Activated B cell treated with CpG ODN at 0.5 μM for 24 hours (primary cell): ENCODE measurements at places on chromosomes 12 and 14. TPM values are rescaled to one million over a fixed set of nuclear protein-coding genes. Genes with fewer than 3 reads are reported as not detected.

PARPBP gene
- total RNA-seq: 4.6 and 5.0 TPM in 2 replicates

PZP gene
- total RNA-seq: not detected in 2 replicates

PTPRR gene
- total RNA-seq: not detected in 2 replicates

OGFOD2 gene
- total RNA-seq: 21.7 and 22.8 TPM in 2 replicates

PLA2G1B gene
- not detected in 2 replicates for total RNA-seq

KRT73 gene
- not detected in 2 replicates for total RNA-seq

SLC8B1 gene
- 14.3 and 22.4 TPM in 2 replicates for total RNA-seq

DIO2 gene
- total RNA-seq: not detected in 2 replicates

CCDC197 gene
- not detected in 2 replicates for total RNA-seq

IFNG-AS1 gene
- total RNA-seq: 2.0 and 3.2 TPM in 2 replicates

PRPH gene
- total RNA-seq: not detected in 2 replicates

MED6 gene
- 50.5 and 57.0 TPM in 2 replicates for total RNA-seq

EIF2S1 gene
- total RNA-seq: 84.4 and 96.7 TPM in 2 replicates

ATG101 gene
- total RNA-seq: 25.6 and 32.5 TPM in 2 replicates

DNA sequence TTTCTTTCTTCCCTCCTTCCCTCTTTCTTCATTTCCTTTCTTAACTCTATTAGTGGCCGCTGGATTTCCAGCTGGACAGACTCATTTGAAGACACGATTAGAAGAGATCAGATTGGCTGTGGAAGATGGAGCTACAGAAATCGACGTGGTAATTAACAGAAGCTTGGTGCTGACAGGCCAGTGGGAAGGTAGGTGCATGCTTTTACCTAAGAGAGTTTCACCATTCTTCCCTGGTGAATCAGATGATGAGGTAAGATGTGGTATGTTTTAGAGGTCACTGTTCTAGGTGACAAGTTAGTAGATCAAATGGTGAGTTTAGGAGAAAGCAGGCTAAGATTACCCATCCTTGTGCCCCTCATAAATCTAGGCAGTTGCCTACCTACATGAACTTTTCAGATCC lies 51.6 kb downstream of the DERA start:
- no peak for DNase-seq

DNA sequence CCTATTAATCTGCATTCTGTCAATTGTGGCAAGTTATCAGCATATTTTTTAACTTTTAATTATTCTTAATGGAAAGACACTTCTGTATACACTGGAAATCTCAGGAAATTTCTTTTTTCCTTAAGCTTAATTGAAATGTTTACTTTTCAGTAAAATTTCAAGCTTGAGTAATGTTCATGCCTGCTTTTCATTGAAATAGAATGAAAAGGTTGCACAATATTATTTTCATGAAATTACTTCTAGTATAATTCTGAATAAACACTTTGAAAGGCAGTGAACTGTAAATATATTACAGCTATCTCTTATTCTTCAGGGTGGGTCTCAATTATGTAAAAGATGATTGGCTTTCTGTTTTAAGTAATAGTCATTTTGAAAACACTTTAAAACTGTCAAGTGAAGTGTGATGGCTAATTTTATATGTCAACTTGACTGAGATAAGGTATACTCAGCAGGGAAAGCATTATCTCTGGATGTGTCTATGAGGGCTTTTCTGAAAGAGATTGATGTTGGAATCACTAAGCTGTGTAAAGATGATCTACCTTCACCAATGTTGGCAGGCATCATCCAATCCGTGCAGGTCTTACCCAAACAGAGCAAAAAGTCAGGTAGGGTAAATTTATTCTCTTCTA lies 29.9 kb downstream of the CLEC2D start:
- no peak for DNase-seq

DNA sequence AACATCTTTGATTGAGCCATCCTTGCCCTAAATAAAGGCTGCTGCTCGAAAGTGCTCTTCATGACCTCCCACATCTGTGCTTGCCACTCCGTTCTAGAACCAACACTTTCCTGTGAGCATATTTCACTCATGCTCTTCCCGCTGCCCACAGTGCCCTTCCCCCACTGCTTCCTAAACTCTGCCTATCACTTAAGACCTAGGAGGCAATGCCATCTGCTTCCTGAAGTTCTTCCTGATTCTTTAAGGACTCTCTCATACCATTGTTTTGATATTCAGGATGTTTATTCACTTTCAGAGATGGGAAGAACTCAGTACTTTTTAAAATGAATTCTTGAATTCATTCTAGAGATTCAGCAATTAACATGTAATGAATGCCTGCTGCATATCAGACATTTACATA lies 49.9 kb downstream of the ZFYVE21 start:
- DNase-seq: no peak

DNA sequence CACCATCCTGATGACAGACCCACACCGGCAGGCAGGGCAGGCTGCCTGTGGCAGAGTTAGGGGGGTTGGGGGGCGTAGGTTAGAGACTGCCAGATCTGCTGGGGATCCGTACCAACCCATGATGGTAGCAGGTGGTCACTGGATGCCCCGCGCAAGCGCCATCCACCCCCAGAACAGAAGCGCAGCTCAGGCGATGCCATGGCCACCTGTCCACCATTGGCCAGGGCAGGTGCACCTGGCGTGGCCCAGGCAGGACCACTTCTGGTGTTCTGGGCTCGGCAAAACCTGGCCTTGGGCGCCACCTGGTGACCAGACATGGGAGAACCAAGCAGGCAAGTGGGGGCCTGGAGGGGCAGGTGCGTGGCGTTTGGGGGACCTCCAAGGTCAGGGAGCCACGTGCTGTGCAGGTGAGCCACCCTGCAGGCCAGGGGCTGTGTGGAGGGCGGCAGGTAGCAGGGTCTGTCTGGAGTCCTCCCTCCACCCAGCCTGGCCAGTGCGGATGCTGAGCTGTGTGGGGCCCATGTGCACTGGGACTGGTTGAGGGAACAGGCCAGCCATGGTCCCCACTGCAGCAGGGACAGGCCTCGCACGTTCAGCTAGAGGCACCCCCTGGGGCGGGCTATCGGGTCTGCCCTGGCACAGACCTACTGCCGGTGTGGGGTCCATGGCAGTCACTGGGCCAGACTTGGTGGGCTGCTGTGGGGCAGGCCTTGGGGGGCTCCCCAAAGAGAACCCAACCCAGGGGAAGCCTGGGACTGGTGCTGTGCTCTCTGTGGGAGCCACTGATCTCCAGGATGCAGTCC lies 15.6 kb downstream of the BAG5 start:
- DNase-seq: peak; percentile 76

- no peak for DNase-seq
Observed at GRCh38 chr12:57254506-57255280, 3.7 kb upstream of the STAC3 start.

GRCh38 chr12:89733579-89734201 lies 25.1 kb upstream of the ATP2B1 start:
- no peak for DNase-seq

GRCh38 chr12:93098077-93098476 lies 169.0 kb upstream of the EEA1 start:
- DNase-seq: peak; percentile 23

DNA sequence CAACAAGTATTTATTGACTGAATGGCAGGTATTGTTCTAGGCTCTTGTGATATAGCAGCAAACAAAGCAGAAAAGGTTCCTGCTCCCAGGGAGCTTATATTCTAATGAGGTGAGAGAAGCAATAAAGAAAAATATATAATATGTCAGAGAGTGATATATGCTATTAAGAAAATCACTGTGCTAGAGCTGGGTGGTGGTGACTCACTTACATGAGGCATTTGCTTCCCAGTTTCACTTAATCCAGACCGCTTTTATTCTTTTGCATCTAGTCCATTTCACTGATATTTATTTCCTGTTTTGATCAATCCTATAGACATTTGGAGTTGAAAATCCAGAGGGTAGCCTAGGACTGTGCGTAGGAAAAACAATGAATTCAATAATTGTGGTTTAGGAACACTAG lies 17.5 kb downstream of the TRHDE start:
- no peak for DNase-seq

- no peak for DNase-seq
Observed at GRCh38 chr12:106585521-106586277, 2.9 kb downstream of the RFX4 start.

DNA sequence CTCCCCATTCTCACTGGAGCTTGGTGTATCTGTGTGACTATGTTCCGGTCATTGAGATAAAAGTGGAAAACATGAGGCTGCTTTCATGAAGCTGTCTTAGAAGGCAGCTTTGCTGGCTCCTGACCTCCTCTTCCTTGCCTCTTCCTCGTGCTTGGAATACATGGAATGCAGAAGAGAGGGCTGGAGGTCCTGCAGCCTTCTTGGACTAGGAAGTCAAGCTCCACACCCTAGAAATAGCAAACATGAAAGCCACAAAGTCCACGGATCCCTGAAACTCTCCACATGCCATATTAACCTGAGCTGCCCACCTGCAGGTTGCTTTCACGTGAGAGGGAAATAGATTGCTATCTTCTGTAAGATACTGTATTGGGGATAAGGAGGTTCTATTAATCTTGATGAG lies 51.0 kb downstream of the FZD10 start:
- no peak for DNase-seq

GRCh38 chr14:33369972-33370371 lies 431.3 kb downstream of the NPAS3 start:
- no peak for DNase-seq

- DNase-seq: no peak
Observed at GRCh38 chr12:71166280-71166679, 8.5 kb upstream of the TSPAN8 start.

DNA sequence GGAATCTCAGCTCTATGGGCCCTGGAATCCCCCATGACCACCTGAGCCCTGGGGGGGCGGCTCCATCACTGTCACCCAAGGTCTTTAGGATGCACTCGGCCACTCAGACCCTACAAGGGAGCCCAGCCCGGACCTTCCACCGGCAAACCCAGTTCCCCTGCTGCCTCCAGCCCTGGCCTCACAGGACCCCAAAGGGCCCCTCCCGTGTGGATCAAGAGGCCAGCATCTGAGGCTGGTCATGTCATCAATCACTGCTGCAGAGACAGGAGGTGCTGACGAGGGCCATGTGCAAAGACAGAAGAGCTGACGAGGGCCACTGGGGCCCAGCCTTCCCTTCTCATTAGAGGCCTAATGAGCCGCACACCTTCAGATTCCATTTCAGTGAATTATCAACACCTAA lies 39.0 kb upstream of the SFSWAP start:
- DNase-seq: no peak

- no peak for DNase-seq
Observed at GRCh38 chr12:56713345-56713744, 11.8 kb downstream of the NACA start.

GRCh38 chr14:62885451-62885850 lies 159.8 kb downstream of the KCNH5 start:
- no peak for DNase-seq

- no peak for DNase-seq
Observed at GRCh38 chr12:124481772-124482566, 85.4 kb downstream of the NCOR2 start.

GRCh38 chr12:47851303-47851952 lies 31.7 kb upstream of the HDAC7 start:
- DNase-seq: no peak

GRCh38 chr14:61160798-61161197 lies 120.3 kb downstream of the TMEM30B start:
- no peak for DNase-seq

GRCh38 chr12:84463741-84464495 lies 448.7 kb downstream of the SLC6A15 start:
- no peak for DNase-seq

DNA sequence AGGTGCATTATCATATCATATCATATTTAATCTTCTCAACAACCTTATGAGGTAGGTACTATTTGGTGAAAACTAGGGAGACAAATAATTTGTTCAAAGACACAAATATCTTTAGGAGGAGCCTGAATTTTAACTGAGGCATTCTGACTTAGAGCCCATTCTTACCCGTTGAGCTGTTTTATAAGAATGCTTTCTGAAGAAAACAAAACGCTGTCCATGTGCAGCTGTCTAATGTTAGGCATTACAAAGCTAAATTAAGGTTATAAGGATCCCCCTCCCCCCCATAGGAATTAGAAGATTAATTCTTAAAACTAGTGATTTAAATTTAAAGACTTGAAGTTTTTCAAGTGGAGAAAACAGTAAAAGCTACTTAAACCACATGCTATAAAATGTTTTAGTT lies 6.4 kb downstream of the KTN1 start:
- DNase-seq: no peak

DNA sequence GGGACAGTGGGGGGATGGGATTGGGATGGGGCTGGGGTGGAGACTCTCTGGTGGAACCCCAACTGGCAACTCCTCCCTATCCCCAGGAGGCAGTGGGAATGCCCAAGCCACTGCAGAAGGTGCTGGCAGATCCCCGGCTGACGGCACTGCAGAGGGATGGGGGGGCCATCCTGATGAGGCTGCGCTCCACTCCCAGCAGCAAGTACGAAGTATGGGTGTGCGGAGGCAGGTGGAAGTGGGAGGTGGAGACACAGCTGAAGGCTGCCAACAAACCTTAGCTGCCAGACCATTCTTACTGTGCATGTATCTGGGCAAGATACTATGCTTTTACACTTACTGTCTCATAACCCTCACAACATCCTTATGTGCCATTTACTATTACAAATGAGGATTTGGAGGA lies 8.2 kb downstream of the ARHGEF40 start:
- no peak for DNase-seq

- DNase-seq: no peak
Observed at GRCh38 chr12:113261847-113262470, 40.7 kb downstream of the TPCN1 start.

GRCh38 chr12:47035484-47035883 lies 43.9 kb upstream of the PCED1B start:
- no peak for DNase-seq

GRCh38 chr12:127355061-127355841 lies 911.7 kb upstream of the TMEM132C start:
- DNase-seq: no peak

GRCh38 chr14:105601360-105602242 lies 75.2 kb downstream of the TMEM121 start:
- no peak for DNase-seq

DNA sequence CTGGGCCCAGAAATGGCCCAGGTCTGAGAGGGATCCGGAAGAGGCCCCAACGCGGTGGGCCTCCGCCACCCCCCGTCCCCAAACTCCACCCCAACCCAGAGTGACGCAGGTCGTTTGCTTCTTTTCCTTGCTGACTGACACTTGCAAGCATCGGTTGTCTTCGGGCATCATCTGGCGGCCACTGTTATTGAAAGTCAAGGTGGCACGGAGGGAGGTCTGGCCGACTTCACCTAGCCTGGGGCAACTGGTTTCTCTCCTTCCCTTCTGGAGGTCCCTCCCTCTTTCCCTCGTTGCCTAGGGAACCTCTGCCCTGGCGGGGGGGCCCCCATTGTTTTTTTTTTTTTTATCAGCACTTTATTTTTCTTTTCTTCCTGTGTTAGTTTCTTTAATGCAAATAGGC lies 241.8 kb downstream of the ALG10 start:
- DNase-seq: no peak
